ENCODE measurements at places on chromosomes 11 and 22.
A peak's percentile ranks its signal among the peaks of the same experiment; 100 is the strongest.

- DNase-seq: no peak
Observed at GRCh38 chr22:49693416-49693815, 134.3 kb downstream of the BRD1 start.

GRCh38 chr22:42976217-42976933, 38.6 kb downstream of the PACSIN2 start:
- no peak for DNase-seq

GRCh38 chr22:37267135-37267587, 15.1 kb upstream of the CYTH4 start:
- DNase-seq: peak; percentile 75

- DNase-seq: no peak
Observed at GRCh38 chr22:46465345-46465720, 72.1 kb downstream of the CELSR1 start.

DNA sequence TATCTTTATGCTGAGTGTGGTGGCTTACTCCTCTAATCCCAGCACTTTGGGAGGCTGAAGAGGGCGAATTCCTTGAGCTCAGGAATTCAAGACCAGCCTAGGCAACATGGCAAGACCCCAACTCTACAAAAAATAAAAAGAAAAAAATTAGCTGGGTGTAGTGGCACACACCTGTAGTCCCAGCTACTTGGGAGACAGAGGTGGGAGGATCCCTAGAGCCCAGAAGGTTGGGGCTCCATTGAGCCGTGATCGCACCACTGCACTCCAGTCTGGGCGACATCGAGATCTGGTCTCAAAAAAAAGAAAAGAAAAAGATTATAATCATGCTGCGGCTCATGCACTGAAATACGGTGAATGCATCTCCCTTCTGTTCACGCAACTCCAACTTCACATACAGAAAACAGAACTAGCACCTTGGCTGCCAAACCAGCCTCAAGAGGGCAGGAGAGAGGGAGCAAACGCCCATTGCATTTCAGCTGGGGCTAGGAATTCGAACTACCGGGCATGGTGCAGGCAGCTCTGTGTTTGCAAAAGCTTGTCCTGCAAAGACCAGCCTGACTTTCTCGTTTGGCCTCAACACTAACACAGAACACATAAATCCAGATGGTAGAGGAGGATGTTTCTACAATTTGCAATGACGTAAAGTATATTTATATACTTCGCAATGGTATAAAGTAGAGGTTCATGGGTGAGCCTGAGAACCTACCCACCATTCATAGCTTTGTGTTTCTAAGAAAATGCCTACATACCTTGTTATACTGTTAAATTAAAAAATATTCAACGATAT, 6.3 kb upstream of the SYNGR1 start:
- DNase-seq: peak; percentile 53

GRCh38 chr11:109821511-109821910, 271.7 kb upstream of the ZC3H12C start:
- no peak for DNase-seq
